Hematopoietic multipotent progenitor cell treated with erythropoietin and hydrocortisone succinate and interleukin-3 and kit ligand, for 8 days (in vitro differentiated cells): ENCODE measurements at places on chromosomes 1 and 21.
A peak's percentile ranks its signal among the peaks of the same experiment; 100 is the strongest.

GRCh38 chr1:201185527-201186128 lies 5.0 kb upstream of the IGFN1 start:
- no peak for DNase-seq

- no peak for DNase-seq
These were observed 81.6 kb downstream of the CD58 start for GRCh38 chr1:116489231-116489697.

DNA sequence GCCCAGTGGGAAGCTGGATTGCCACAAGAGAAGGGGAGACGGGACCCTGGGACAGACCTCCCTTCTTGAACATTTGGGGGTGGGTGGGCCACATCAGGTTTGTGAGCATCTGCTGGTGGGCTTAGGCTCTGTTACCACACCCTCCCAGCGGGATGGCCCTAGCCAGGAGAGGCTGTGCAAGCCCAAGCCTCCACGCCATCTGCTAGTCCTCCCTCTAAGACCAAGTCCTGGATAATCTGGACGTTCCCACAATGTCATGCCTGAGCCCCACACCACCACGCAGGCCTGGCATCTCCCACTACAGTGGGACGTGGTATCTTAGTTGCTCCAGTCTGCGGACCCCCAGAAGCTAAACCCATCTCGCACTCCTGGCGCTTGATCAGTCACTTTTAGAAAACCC lies 3.7 kb upstream of the IBA57 start:
- no peak for DNase-seq

- peak; percentile 59 for DNase-seq
These were observed 68.3 kb downstream of the TCP10L start for GRCh38 chr21:32516756-32517649.

DNA sequence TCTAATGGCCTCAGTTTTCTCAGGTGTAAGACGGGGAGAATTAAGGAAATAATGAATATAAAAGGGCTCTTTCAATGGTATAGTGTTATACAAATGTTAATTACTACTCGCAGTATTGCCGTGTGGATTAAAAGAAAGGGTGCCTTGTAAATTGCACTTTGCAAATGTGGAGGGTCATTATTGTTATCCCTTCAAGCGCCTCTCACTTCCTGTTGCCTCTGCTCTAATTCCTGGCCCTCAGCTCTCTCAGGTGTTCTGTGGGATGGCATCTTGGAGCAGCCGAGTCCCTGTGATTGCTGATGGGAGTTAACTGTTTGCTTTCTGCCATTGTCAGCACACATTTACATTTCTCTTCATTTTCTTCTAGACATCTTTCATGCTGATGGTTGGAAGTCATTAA lies 7.1 kb upstream of the S100A11 start:
- DNase-seq: no peak

GRCh38 chr21:43321111-43321510 lies 105.8 kb downstream of the SIK1 start:
- DNase-seq: no peak

DNA sequence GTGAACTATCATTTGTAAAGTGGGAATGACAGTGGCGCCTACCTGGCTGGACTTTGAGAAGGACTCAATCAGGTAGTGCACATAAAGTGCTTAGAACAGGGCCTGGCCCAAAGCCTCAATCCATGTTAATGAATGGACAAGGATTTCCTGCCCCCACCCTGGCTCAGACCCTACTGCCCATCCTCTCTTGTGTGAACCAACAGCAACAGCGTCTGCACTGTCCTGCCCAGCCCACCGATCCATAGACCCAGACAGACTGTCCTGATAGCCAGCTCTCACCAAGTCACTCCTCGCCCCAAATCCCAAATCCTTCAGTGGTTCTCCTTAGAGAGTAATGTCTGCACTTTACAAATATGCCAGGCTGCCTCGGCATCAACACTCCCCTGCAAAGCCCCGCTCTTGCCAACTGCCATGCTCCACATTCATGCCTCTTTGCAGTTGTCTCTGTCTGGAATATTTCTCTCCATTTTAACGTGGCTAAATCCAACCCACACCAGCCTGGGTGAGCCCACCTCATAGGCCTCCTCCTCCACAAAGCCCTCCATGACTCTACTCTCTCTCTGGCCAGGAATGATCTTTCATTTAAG lies 157.6 kb upstream of the EDN2 start:
- DNase-seq: no peak

DNA sequence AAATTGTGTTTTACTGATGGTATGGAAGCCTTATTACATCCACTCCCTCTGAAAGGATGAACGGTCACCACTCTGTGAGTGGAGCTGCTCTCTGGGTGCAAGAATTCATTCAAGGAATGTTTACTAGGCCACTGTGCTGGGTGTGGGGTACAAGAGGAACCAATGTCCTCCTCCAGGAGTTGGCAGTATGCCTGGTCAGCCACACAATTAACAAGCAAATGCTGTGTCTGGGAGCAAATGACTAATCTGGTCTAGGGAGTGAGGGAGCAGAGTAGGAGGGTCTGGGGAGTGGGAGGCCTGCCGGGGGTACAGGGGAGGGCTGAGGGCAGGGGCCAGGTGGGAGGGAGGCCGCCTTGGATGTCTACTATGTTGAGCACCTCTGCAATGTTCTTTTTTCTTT lies 27.2 kb upstream of the TDRD10 start:
- DNase-seq: peak; percentile 53

DNA sequence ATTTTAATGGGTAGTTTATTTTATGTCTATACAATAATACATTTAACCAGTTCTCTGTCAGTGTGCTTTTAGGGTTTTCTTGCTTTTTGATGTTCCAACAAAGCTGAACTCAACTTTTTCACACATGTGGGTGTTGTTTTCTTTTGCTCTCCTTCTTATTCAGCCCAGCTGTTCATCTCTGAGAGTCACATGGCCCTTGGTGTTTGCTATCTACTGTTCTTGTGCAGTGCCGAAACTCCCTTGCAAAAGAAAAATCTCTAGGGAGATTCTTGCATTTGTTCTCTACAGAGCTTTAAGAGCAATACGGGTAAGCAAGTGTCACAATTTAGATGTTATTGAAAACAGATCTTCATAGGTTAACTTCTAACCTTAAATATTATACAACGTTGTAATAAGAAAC lies 281.1 kb upstream of the CXADR start:
- no peak for DNase-seq

- no peak for DNase-seq
These were observed 16.7 kb upstream of the LYST start for GRCh38 chr1:235883261-235883927.

DNA sequence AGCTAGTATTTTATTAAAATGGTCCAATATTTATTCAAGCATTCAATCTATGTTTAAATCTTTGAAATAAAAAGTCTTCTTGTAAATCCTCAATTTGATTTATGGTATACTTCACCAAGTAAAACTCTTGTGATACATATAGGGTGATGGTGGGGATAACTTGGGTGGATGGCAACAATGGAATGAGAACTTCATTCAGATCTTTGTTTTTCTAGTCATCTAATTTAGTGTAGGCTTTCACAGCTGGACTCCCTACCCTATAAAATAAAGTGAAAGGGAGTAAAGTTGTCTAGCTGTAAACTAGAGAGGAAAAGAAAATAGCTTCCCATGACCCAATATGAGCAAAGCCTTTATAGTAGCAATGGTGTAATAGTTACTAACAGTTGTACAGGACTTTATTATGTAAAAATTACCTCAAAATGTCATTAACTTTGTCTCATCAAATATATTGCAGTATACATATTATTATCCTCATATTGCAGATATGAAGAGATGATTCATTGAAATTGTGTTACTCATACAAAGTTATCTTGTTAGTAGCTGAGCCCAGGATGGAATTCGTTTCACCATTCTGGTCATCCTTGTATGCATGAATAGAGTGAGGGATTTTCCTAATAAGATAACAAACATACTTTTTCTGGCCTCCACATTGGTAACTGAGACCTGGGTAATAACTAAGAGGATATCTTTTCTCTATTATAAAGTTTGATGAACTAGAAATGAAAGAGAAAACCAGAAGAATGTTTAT lies 1377.7 kb upstream of the ADGRL4 start:
- no peak for DNase-seq

DNA sequence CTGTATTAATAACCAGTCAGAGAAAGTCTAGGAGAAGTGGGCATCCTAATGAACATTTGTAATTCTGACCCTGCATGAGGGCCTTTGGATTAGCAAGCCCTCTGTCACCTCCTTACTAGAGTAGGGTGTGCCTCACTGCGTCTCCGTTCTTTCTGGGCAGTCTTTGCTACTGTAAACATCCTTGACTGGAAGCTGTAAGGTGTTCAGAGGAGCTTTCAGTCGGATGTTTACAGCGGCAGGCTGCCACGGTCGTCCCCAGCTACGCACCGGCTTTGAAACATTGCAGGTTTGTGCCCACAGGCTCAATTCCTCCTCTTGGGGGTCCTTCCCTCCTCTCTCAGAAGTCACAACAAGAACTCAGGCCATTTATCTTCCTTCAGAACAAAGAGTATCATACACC lies 29.4 kb upstream of the KCNQ4 start:
- no peak for DNase-seq

GRCh38 chr1:223751696-223752095 lies 39.4 kb downstream of the CAPN2 start:
- DNase-seq: no peak

- no peak for DNase-seq
These were observed 19.2 kb downstream of the CD247 start for GRCh38 chr1:167499106-167499505.

- DNase-seq: no peak
These were observed 52.8 kb upstream of the IFFO2 start for GRCh38 chr1:19009126-19009881.

- DNase-seq: no peak
These were observed 17.4 kb downstream of the WDR4 start for GRCh38 chr21:42861848-42862400.

- no peak for DNase-seq
These were observed 132.0 kb downstream of the DHRS3 start for GRCh38 chr1:12486059-12486341.

GRCh38 chr1:41418857-41419583 lies 57.8 kb downstream of the FOXO6 start:
- DNase-seq: no peak

DNA sequence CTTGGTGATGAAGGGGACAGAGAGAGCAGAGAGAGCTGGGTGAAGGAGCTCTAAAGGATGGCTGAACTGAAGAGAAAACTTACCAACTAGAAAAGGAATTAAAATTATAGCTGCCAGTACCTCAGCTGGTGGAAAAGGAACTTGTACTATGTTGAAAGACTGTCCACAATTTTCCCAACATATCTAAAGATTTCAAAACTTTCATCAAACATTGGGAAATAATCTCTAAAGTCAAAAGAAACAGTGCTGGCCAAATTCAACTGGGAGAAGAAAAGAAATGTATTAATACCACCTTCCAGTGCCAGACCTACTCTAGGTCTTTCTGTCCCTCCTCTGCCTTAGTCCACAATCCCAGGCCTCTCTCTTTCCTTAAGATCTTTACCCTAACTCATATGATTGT lies 6.1 kb downstream of the SMG5 start:
- DNase-seq: no peak

GRCh38 chr1:205374210-205375078 lies 17.7 kb upstream of the KLHDC8A start:
- no peak for DNase-seq

- DNase-seq: no peak
These were observed 366.4 kb upstream of the NFIA start for GRCh38 chr1:60715970-60716369.

DNA sequence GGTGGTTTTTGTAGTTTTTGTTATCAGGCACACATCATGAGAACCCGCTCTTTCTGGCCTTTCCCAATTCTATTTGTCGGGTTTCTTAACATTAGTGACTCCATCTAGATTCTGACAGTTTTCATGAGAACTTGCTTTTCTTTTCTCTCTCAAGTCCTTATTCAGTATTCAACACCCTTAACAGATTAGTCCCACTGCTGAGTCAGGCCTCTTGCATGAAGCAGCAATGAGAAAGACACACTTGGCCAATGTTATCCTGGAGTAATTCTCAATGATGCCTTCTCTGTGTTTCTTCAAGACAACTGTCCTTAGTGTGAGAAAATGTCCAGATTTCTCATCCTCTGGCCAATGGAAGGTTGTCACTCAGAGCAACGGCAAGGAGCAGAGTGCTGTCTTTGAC lies 11.3 kb downstream of the FMO2 start:
- no peak for DNase-seq

DNA sequence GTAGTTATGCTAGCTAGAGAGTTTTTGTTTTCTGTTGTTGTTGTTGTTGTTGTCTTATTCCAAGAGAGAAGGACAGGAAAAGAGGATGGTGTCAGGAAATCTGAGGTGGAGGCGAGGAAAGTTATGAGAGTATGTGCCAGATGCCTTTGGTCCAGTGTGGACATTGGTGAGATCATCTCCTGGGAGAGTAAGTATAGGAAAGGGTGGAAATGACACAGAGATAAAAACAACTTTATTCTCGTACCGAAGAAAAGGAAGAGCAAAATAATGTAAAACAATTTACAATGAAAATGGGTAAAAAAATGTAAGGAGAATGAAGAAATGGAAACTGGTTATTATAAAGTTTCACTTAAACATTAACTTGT lies 97.4 kb upstream of the ADGRL2 start:
- no peak for DNase-seq

GRCh38 chr1:3207217-3207848 lies 138.3 kb downstream of the PRDM16 start:
- no peak for DNase-seq

GRCh38 chr1:12125422-12126355 lies 41.1 kb upstream of the TNFRSF1B start:
- no peak for DNase-seq

- peak; percentile 78 for DNase-seq
These were observed 10.4 kb downstream of the UBE2Q1 start for GRCh38 chr1:154548028-154548427.

GRCh38 chr1:65688848-65689247 lies 103.8 kb upstream of the PDE4B start:
- no peak for DNase-seq

GRCh38 chr21:17976139-17976538 lies 157.0 kb upstream of the C21orf91 start:
- DNase-seq: no peak

DNA sequence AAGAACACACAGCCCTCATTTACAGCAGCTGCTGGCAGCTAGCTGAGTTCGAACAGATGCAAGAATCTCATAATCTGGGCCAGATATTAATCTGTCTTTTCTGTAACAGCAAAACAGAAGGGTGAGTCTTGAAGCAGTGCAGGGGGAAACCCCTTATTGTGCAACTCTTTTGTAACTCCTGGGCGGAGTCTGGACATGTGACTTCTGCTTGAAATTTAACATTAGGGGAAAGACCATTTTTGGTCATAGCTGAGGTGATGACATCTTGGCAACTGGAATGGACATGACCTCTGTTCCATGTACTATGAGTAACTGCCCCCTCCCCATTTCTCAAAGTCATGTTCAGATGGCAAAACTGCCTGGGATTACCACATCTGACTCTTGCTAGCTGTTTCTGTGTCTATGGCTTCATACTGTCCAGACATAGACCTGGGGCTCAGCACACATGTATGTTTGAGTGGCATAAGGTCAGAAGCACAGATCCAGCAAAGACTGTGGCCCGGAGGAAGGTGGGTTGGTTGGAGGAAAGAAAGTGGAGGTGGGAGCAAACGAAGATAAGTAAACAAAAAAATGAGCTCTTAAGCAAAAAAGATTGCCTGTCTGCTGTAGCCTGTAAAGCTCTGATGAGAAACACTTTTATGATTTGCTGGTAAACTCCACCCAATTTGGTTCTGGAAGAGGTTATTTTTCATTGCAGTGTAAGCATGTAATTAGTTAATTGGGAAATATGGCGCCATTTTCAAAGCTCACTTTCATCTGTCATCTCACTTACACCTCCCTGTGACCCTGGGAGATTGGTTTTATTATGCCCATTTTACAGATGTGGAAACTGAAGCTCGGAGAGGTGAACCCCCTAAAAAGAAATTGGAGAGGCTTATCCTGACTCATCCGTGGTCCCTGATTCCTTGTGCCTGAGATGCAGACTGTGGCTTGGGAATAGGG lies 26.1 kb downstream of the ETS2 start:
- peak; percentile 82 for DNase-seq
